ENCODE measurements at places on chromosomes 7 and 10.

DNA sequence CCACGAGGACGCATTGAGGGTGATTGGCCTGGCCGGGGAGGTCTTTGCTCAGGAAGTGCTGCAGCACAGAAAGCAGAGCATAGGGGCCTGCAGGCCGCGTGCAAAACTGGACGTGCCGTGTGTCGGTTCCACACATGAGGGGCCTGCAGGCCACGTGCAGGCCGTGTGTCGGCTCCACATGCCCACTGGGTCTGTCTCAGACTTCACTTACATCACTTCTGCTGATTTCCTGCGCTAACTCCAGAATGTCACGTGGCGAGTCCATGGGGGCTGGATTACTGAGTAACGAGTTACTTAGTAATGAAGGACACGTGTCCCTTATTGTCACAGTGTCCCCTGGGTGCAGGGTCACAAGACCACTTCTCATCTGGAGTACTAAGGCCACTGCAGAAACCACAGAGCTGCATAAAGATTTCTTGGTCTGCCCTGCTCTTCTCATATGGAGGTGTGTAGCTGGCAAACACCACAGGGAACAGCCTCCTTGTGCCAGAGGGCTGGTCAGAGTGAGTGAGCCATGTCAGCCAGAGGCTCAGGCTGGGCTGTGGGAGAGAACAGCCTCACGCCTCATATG is 60.8 kb downstream of the GDI2 start:
- peak; percentile 70 for DNase-seq

DNA sequence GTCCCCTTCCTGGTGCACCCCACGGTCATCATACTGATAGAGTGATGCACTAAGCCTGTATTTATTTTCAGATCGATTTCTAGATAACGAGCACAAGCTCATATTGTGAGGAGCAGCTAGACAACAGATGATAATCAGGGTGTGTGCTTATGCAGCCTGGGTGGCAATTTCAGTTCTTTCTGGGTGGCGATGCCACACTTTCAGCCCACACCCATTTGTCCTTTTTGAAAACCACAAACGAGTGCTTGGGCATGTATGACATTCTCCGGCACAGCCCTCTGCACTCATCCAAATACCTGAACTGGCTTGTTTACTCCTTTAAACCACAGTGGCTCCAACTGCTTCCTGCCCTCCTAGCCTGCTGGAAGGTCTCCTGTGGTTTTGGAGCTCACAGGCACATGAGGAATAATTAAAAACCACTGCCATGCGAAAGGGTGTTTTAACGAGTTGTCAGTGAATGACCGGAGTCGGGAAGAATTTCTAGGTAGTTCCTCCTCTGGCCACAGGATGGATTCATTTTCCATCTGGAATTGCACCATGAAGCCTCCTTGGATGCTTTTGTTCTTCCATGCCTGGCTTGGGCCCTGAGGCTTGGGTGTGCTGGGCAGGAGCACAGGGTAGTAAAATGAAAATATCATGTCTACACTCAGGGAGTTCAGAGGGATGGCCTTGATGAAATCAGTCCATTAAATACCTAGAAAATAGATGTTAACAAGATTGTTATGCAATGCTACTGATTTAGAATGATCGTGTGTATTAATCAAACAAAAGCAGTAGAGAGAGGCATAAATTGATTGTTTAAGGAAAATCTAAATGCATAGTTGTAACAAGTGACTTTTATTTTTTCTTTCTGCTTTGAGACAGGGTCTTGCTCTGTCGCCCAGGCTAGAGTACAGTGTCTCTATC is 52.4 kb upstream of the ITGB1 start:
- peak; percentile 45 for DNase-seq

GRCh38 chr7:95376632-95377400 is 19.4 kb downstream of the PON3 start:
- DNase-seq, result no peak

- DNase-seq, result no peak
Measured at GRCh38 chr7:87671-88070, 104.7 kb upstream of the FAM20C start.

- DNase-seq, result no peak
Measured at GRCh38 chr7:50349963-50350944, 45.7 kb downstream of the IKZF1 start.

DNA sequence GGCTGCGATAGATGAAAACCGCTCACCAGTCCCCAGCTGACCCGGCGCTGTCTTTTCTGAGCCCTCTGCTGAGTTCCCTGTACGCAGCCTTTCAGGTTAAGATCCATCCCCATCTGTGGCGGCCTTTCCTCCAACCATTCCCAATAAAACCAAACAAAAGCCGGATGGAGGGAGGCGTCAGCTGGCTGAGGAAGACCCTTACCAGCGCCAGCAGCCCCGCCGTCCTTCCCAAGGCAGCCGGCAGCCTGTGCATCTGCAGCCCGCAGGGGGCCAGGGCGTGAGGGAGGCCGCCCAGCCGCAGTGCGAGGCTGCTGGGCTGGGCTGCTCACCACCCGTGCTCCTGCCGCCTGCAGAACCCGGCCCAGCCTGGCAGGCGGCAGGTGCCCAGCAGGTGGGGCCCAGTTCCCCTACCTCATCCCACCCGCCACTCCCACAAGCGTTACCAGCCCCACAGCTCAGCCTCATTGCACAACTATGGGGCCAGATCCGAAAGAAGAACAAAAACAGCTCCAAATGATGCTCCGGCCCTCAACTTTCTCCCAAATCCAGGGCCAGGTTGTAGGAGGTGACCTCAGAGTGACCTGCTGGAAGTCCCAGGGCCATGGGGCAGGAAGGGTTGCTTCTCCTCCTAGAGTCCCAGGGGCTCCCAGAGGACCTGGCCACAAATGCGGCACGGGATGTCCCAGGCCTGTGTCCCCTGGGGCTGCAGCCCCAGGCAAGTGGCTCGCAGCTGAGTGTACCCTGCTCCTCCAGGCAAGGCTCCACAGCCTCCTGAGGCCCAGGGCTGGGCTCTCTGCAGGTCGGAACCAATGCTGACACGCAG is 23.8 kb downstream of the PAPOLB start:
- DNase-seq, result peak; percentile 77

- DNase-seq, result no peak
Measured at GRCh38 chr10:97263971-97264370, 28.5 kb downstream of the ARHGAP19 start.

DNA sequence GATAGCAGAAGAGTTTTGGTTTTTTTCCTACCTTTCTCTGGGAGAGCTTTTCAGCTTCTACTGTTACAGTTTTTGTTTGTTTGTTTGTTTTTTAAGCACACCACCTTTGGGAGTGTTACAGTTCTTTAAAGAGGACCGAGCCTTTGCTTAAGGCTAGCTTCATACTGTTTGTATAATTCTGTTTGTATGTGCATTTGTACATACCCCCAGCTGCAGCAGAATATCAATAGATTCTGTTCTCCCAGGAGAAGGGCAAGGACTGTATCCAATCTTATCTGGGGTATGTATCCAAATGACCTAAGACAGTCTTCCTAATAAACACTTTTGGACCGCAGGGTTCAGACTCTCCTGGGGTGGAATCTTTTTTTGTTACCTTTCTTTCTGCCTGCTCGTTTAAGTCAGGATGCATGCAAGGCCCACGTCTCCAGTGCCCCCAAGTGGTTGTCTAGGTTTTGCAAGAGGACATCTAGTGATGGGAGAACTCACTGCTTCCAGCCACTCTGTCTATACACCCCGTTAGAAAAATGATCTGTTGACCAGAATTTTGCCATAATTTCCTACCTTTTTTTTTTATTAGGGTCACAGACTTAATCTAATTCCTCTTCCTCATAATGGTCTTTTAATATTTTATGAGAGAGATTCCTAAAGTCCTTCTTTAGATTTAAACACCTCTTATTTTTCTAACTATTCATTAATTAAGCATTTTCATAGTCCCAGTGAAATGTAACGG is 23.9 kb downstream of the NRF1 start:
- peak; percentile 83 for DNase-seq
